ENCODE measurements at places on chromosomes 5 and 9. TPM values are rescaled to one million over a fixed set of nuclear protein-coding genes. Genes with fewer than 3 reads are reported as not detected.

The ERAP2 gene
- 37.7 TPM for polyA plus RNA-seq

The LCN12 gene
- 20.4 TPM for polyA plus RNA-seq

The C9orf50 gene
- 0.51 TPM for polyA plus RNA-seq

The TAF1L gene
- 0.18 TPM for polyA plus RNA-seq

The RETREG1 gene
- polyA plus RNA-seq: 2.5 TPM

The ADRA1B gene
- polyA plus RNA-seq: 0.67 TPM

Measured in left lung (tissue), 14 donors.